Skin of body (tissue), 3 donors: ENCODE measurements at places on chromosomes 1 and 21.
A peak's percentile ranks its signal among the peaks of the same experiment; 100 is the strongest.

- DNase-seq, result no peak
Observed at GRCh38 chr1:117142200-117142599, 20.7 kb upstream of the TRIM45 start.

DNA sequence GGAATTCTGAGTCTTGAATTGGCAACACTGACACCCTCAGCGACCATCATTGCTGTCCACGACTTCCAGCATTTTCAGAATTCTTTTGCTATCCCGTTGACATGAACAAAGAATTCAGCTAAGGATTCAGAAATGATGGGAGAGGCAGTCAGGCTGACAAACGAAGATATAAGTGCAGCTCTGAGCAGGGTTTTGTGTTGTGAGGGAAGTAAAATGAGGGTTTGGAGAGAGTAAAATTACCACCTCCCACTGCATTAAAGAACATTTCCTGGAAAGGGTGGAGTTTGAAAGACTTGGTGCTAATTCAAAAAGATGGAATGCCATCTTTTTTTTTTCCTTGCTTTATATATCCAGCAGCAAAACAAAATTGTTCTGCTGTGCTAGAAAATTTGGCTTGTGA lies 4.9 kb upstream of the ELK4 start:
- DNase-seq, result no peak

DNA sequence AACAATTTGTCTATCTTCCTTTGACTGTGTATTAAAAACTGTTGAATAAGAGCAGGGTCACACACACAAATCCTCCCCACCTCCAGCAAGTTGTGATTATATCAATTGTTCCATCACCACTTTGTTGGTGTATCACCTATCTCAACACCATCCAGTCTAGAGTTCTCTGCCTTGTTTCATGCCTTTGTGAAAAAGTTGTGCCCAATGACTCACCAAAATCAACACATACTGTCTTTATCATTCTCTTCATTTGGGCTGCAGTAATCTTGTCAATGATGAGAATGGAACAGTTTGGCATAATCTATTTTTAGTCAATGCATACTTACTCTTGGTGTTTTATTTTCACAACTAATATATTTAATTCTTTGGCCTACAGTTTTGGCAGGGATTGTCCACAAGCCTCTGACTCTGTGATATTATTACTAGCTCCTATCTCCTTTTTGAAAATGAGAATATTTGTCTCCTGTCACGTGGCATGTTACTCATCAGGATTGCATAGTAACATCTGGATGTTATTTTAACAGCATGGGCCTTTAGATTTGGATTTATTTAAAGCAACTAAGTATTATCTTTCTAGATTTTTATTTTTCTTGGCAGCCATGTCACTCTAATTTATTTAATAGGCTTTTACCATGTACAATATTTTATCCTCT lies 5.1 kb downstream of the C1orf87 start:
- DNase-seq, result peak; percentile 55

DNA sequence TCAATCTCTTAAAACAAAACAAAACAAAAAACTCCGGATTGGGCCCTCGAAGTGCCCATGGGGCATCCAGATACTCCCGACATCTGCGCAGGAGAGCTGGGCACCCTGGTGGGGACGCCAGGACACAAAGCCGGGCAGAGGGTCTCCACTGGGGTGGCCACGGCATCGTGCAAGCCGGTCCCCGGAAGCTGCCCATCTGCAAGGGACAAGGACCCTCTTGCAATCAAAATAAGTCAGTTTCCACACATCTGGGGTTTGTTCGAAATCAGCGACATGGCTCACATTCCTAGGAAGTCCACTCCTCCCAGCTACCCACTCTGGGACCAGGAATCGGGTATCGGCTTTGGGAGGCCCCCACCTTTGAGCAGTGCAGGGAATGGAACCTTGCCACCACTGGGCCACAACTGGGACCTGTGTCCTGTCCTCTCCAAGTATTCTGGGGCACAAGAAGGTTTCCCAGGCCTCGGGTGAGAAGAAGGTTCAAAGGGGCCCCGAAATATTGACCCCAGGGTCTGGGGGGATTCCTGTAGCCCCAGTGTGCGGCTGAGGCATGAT lies 4.6 kb upstream of the PRDM16 start:
- DNase-seq, result no peak

- DNase-seq, result no peak
Observed at GRCh38 chr1:42952303-42953001, 6.2 kb downstream of the SLC2A1 start.

DNA sequence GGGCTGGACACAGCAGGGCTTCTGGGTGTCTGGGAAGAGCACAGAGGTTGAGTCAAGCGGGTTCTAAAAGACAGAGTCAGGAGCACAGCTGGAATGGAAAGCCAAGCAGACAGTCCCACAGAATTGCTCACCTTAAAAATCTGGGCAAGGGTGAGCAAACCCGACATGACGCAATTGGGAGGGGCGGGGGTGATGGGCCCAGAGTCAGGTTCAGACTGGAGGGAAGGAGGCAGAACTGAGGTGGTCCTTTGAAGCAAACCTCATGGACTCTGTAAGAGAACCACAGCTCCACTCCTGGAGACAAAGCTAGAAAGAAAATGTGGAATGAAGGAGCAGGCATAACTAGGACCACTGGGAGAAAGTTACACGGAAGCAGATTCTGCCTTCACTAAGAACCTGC lies 49.0 kb downstream of the FAM78B start:
- no peak for DNase-seq
